ENCODE measurements at places on chromosomes 16 and 17.

DNA sequence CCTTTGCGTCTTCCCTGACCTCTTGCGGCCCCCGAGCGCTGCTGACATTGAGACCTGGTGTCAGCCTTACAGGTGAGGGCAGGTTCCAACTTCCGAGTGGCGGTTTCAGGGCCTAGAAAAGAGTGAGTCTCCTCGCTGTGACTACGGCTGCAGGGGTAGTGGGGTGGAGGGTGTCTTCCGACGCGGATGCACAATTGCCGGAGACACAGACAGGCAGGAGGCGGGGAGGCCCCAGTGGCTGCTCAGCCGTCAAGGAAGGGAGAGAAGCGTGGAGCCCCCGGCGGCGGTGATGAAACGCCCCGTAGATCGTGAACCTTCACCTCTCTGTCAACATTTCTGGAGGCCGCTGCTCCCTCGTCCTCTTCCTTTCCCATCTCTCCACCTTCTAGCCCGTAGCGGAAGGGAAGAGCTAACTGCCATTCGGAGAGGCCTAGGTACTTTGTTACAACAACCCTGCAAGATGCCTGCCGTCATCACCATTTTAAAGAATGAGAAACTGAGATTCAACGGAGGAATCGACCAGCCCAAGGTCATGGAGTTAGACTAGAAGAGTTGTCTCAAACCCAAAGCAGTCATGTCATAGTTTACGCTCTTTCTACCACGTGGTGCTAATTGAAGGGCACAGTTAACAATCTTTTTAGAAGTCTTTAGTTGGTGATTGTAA lies 485 bp downstream of the DNAJA3 start:
- no peak for DNase-seq

DNA sequence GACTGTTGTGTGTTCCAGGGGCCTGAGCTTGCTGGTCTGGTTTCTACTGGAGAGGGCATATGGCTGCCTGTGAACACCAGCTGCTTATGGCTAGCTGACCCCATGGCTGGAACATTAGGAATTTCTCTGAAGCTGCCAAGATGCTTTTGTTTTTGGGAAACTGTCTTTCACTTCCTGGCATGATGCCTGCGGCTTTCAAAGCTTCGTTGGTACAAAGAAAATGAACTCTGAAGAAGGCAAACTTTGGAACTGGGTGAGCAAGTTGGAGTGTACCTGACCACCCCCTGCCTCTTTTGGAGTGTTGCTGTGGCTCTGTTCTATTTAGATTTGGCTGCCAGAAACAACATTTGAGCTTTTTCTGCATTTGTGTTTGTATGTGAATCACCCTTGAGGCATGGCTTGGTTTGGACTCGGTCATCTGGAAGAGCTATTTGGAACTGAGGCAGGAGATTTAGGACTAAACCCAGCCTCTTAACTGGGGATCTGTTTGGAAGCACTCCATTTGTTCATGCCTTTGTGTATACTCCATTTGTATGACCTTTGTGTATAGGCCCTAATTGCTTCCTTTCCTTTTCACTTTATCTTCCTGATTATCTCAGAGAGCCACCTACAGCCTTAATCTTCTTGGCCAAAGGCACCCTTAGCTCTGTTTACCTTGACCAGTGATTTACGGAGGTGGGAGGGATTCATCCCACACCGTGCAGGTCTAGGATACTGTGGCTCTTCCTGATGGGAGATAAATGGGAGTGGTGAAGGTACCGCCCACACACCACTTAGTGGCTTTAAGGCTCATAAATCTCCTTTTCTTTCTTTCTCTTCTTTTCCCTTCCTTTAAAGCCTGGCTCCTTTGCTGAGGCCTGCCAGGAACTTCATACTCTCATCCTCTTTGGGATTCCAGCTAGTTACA lies 7.3 kb upstream of the CPHXL start:
- DNase-seq, result no peak

- no peak for DNase-seq
Measured at GRCh38 chr17:36674278-36674650, 72.9 kb downstream of the MRM1 start.

DNA sequence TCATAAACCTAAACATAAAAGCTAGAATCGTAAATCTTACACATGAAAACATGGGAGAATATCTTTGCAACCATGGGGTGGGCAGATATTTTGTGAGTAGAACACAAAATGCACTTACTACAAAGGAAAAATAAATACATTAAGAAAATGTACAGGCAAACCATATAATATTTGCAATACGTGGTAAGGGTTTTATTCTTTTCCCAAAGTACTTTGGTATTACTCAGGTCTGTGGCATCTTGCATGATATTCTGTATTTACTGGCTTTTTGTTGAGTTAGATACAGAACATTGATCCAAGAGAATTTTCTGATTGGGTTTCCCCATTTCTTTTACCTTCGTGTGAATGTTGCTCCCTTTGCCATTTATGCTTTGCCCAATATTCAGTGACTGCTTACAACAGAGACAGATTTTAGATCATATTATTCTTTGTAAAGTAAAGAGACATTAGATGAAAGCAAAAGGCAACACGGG lies 33.0 kb upstream of the ARHGAP17 start:
- no peak for DNase-seq

- DNase-seq, result no peak
Measured at GRCh38 chr16:57977418-57978069, 6.6 kb upstream of the CNGB1 start.

GRCh38 chr16:68202091-68202519 lies 33.8 kb downstream of the ESRP2 start:
- no peak for DNase-seq

- DNase-seq, result no peak
Measured at GRCh38 chr17:76014925-76015261, 12.2 kb downstream of the EVPL start.

- DNase-seq, result no peak
Measured at GRCh38 chr17:77419547-77420094, 278.9 kb downstream of the SEC14L1 start.

Measured in stimulated activated CD8-positive, alpha-beta memory T cell treated with anti-CD3 and anti-CD28 coated beads, Interleukin-4, amount 100 ng/mL, for 1 hour (primary cell).